ENCODE measurements at places on chromosomes 13 and 19.
A peak's percentile ranks its signal among the peaks of the same experiment; 100 is the strongest.

GRCh38 chr19:18229474-18229873 is 3.2 kb upstream of the PDE4C start:
- no peak overlapping the region for H3K27ac ChIP-seq
- no peaks in the 10 kb centered on the region for H3K36me3 ChIP-seq

- peak overlapping the region; percentile 77 for H3K27ac ChIP-seq
- H3K27me3 ChIP-seq = no peaks in the 10 kb centered on the region
- peaks cover 4% of the 10 kb centered on the region for H3K36me3 ChIP-seq
- peak overlapping the region; percentile 22 for H3K4me3 ChIP-seq
- no peak for DNase-seq
Observed at GRCh38 chr19:3457528-3458228, 22.6 kb downstream of the SMIM24 start.

DNA sequence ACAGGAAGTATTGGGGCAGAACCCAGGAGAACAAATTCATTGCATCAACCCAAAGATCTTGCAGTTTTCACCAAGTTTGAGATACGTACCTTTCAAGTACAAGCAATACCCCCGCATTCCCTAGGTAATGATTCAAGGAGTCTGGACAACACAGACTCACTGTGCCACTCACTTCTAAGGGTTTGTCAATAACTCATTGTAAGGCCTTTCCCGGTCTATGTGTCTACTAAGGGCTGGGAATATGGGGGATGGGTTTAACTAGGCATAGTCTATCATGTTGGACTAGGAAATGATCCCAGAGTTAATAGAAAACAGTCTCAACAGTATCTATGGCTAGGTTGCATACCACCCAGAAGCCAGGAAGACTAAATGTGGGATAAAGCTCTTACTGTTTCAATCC is 8.3 kb upstream of the ITM2B start:
- H3K4me3 ChIP-seq = no peak overlapping the region
- no peaks in the 10 kb centered on the region for H3K4me1 ChIP-seq
- no peaks in the 10 kb centered on the region for H3K36me3 ChIP-seq
- no peak overlapping the region for H3K27ac ChIP-seq
- H3K27me3 ChIP-seq = no peaks in the 10 kb centered on the region

- H3K4me1 ChIP-seq = peaks cover 14% of the 10 kb centered on the region
- DNase-seq = no peak
- peak overlapping the region; percentile 98 for H3K27ac ChIP-seq
- H3K4me3 ChIP-seq = peak overlapping the region; percentile 95
- H3K27me3 ChIP-seq = no peaks in the 10 kb centered on the region
- no peaks in the 10 kb centered on the region for H3K36me3 ChIP-seq
Observed at GRCh38 chr19:29715701-29716581, 880 bp upstream of the C19orf12 start.

DNA sequence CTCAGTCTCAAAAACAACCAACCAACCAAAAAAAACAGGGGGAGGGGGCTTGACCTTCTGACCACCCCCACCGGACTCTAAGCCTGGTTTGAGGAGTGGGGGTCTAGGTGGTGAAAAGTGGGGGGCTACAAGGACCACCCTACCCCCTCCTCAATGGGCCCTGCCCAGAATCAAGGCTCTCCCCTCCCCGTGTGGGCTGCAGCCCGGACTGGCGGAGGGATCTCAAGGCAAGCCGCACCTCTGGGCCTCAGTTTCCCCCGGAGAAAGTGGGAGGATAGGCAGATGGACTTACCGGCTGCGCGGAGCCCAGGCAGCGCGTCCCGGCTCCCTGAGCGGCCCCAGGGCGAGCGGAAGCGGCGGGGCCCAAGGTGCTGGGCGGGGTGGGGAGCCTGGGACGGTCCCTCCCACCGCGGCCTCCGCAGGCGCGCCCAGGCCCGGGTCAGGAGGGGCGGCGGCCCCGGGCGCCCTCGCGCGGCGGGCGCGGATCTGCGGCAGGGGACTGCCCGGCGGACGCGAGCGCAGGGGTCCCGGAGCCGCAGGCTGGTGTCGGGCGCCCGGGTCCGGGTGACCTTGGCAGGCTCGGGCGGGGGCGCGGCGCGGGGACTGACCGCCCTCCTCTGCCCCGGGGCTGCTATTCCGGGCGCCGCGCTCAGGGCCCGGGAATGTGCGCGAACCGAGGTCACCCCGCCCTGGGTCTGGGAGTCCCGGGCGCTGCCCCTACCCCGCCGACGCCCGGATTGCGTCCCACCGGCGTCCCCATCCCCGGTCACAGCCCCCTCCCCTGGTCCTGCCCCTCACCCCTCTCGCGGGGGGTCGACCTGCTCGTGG is at the start of gene ADAMTSL5:
TSS of gene ADAMTSL5 (minus strand) at position 349 of the 828 bp plus-strand sequence. CDS start 2,076 bp downstream, outside the sequence.
- H3K27me3 ChIP-seq = peaks cover 10% of the 10 kb centered on the region
- no peaks in the 10 kb centered on the region for H3K36me3 ChIP-seq
- peak within 1 kb of the TSS; percentile 57 for H3K27ac ChIP-seq
- H3K4me1 ChIP-seq = no peaks in the 10 kb centered on the region

DNA sequence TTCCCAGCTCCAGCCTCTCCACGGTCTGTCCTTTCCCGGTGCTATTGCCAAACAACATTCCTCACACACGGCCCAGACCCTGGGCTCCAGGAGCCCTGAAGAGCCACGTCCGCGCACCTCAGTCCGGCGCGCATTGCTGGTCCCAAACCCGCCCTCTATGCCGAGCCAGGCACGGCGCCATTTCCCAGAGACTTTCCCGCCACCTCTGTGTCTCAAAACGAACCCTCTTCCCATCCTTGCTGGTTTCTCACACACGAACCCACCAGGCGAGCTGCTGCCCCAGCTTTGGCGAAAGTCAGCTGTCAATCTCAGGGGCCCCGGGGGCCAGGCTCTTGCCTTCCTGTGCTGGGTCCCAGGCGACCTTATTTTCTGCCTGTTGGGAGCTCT is 28.0 kb upstream of the F7 start:
- no peak for DNase-seq
- H3K4me3 ChIP-seq = no peak overlapping the region
- H3K27ac ChIP-seq = no peak overlapping the region
- H3K27me3 ChIP-seq = no peaks in the 10 kb centered on the region
- H3K36me3 ChIP-seq = no peaks in the 10 kb centered on the region

DNA sequence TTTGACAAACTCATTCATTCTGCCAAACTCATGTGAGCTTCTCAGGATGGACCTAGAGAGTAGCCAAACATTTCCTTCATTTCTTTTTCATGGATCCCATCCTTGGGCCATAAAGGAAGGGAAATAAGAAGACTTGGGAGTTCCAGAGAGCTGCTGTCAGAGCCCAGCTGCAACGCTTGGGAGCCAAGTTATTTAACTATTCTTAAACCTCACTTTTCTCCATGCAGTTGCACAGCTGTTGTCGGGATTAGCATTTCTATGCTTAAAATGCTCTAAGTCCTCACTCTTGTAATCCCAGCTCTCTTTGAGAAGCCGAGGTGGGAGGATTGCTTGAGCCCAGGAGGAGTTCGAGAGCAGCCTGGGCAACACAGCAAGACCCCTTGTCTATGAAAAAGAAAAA is 11.7 kb upstream of the CASP14 start:
- no peak overlapping the region for H3K4me3 ChIP-seq
- DNase-seq = no peak
- H3K36me3 ChIP-seq = no peaks in the 10 kb centered on the region
- no peak overlapping the region for H3K27ac ChIP-seq
- H3K27me3 ChIP-seq = no peaks in the 10 kb centered on the region

DNA sequence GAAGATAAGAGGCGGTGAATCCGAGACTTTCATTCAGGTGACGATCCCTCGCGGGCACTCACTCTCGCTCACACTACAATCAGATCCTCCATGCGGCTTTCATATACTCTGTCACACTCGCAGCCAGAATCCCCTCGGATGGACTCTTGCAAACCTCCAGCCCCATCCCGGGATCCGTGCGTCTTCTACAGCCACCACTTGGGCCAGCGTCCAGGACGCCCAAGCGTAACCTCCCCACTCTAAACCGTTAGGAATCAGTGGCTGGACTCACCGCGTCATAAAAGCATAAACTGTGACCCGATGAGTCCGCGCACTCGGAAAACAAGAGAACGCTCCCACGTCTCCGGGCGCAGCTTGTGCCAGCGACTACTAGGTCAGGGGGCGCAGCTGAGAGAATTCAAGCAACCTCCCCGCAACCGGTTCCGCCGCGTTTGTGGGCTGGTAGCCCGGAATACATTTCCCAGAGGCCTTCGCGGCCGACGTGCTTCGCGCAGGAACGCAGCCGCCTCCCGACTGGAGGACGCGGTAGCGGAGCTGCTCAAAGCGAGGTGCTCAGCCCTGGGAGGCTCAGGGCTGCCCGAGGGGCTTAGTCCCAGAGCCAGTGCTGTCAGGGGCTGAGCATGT is 27.6 kb downstream of the ZNF607 start:
- H3K27me3 ChIP-seq = no peaks in the 10 kb centered on the region
- peak overlapping the region; percentile 42 for H3K4me3 ChIP-seq
- DNase-seq = peak; percentile 46
- H3K36me3 ChIP-seq = no peaks in the 10 kb centered on the region
- H3K4me1 ChIP-seq = no peaks in the 10 kb centered on the region

- peaks cover 79% of the 10 kb centered on the region for H3K27me3 ChIP-seq
- no peak overlapping the region for H3K4me3 ChIP-seq
- no peaks in the 10 kb centered on the region for H3K36me3 ChIP-seq
- H3K4me1 ChIP-seq = no peaks in the 10 kb centered on the region
- H3K27ac ChIP-seq = no peak overlapping the region
Observed at GRCh38 chr13:20156702-20157101, 4.2 kb downstream of the GJA3 start.

GRCh38 chr13:42760951-42761350 is 20.4 kb upstream of the FAM216B start:
- no peak for DNase-seq
- H3K36me3 ChIP-seq = no peaks in the 10 kb centered on the region
- no peak overlapping the region for H3K4me3 ChIP-seq
- no peaks in the 10 kb centered on the region for H3K4me1 ChIP-seq

- H3K27ac ChIP-seq = peak overlapping the region; percentile 73
- H3K36me3 ChIP-seq = no peaks in the 10 kb centered on the region
- H3K27me3 ChIP-seq = no peaks in the 10 kb centered on the region
- H3K4me1 ChIP-seq = no peaks in the 10 kb centered on the region
- DNase-seq = no peak
Observed at GRCh38 chr13:113292021-113292862, 4.8 kb upstream of the LAMP1 start.

GRCh38 chr19:46992699-46993535 is 26.7 kb upstream of the NPAS1 start:
- DNase-seq = no peak
- peaks cover 3% of the 10 kb centered on the region for H3K4me1 ChIP-seq
- H3K27ac ChIP-seq = no peak overlapping the region
- no peaks in the 10 kb centered on the region for H3K27me3 ChIP-seq
- H3K4me3 ChIP-seq = no peak overlapping the region

- no peaks in the 10 kb centered on the region for H3K36me3 ChIP-seq
- no peaks in the 10 kb centered on the region for H3K4me1 ChIP-seq
- H3K4me3 ChIP-seq = no peak overlapping the region
- DNase-seq = no peak
- no peak overlapping the region for H3K27ac ChIP-seq
- H3K27me3 ChIP-seq = no peaks in the 10 kb centered on the region
Observed at GRCh38 chr13:51252954-51253532, 30.8 kb downstream of the FAM124A start.

- H3K27me3 ChIP-seq = no peaks in the 10 kb centered on the region
- H3K36me3 ChIP-seq = no peaks in the 10 kb centered on the region
- no peaks in the 10 kb centered on the region for H3K4me1 ChIP-seq
- DNase-seq = no peak
Observed at GRCh38 chr13:78137404-78138142, 218.9 kb upstream of the EDNRB start.

- no peak overlapping the region for H3K4me3 ChIP-seq
- H3K27ac ChIP-seq = no peak overlapping the region
- H3K36me3 ChIP-seq = no peaks in the 10 kb centered on the region
- H3K4me1 ChIP-seq = no peaks in the 10 kb centered on the region
- no peak for DNase-seq
Observed at GRCh38 chr13:44573071-44573470, 3.1 kb downstream of the TSC22D1 start.

DNA sequence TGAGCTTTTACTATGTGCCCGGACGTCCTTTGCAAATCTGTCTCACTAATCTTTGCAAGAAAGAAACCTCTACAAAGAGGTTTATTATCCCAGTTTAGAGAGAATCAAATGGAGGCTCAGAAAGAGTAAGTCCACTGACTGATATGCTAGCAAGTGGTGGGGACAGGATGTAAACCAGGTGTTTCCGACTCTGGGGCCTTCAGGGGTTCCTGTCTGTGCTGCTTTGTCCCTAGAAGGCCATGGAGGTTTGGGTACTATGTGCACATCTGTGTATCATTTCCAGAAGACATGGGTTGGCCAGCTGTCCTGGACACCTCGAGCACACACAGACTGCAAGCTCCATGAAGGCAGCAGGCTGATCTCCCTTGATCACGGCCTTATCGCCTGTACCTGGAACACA is 1.2 kb upstream of the KPTN start:
- no peak overlapping the region for H3K27ac ChIP-seq
- no peaks in the 10 kb centered on the region for H3K36me3 ChIP-seq
- H3K27me3 ChIP-seq = no peaks in the 10 kb centered on the region
- no peak overlapping the region for H3K4me3 ChIP-seq
- no peak for DNase-seq

DNA sequence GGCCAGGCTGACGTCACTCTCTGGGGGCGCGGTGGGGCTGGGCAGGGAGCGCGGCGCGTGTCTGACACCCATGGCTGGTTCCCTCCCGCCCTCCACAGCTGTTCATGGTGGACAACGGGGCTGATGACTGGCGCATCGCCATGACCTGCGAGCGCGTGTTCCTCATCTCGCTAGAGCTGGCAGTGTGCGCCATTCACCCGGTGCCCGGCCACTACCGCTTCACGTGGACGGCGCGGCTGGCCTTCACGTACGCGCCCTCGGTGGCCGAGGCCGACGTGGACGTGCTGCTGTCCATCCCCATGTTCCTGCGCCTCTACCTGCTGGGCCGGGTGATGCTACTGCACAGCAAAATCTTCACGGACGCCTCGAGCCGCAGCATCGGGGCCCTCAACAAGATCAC is 14.7 kb downstream of the KCNN1 start:
- H3K4me3 ChIP-seq = no peak overlapping the region
- H3K27ac ChIP-seq = no peak overlapping the region
- no peak for DNase-seq

DNA sequence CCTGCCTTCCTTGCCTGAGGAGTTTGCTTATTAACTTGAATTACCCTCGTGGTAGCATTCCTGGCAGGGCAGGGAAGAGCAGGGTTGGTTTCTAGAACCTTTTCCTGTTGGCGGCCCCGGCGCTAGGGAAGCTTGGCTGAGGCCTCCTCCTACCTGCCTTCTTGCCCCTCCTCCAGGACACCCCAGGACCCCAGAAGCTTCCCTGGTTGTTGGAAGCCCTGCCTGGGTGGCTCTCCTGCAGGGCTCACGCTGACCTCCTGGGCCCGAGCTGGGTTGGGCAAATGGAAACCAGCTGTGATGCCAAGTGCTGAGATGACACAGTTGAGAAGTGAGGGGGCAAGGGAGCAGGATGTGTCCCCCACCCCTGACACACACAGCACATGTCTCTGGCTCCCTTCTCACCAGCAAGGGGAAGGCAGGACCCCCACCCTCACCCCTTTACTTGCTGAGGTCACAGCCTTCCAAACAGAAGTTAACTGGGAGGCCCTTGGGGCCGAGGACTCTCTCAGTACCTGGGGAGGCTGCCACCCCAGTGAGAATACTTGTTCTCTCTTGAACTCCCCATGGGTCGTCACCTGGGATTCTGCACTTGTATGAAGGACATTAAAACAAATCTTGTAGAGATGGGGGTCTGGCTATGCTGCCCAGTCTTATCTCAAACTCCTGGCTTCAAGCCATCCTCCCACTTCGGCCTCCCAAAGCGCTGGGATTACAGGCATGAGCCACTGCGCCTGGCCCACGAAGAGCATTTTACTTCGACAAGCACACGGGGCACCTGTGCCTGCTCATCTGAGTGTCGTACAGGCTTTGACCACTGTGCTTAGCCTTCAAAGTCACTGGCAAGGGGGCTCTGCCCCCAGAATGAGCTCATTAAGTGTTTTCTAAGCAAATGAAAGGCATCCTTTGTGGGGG is 10.5 kb downstream of the CEBPA start:
- no peaks in the 10 kb centered on the region for H3K36me3 ChIP-seq
- no peak overlapping the region for H3K4me3 ChIP-seq
- no peak for DNase-seq
- no peak overlapping the region for H3K27ac ChIP-seq
